Stimulated activated CD8-positive, alpha-beta memory T cell treated with anti-CD3 and anti-CD28 coated beads, Interleukin-2, amount 100 ng/mL, for 1 hour (primary cell): ENCODE measurements at places on chromosomes 4 and X.

DNA sequence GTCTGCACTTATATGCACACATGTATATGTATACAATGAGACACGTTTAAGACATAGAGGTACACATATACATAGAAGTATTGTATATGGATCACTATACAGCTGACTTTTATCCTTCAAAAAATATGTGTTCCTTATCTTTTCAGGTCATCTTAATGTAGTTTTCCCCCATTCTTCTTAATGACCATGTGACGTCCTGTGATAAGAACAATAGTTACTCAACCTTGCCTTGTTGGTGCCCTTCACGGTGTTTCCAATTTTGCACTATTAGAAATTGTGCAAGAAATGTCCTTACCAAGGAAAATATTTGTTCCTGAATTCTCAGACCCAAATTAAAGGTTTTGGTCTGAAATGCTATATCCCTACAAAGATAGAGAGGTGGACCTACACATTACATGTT, 1.0 kb upstream of the PPBP start:
- DNase-seq = no peak

DNA sequence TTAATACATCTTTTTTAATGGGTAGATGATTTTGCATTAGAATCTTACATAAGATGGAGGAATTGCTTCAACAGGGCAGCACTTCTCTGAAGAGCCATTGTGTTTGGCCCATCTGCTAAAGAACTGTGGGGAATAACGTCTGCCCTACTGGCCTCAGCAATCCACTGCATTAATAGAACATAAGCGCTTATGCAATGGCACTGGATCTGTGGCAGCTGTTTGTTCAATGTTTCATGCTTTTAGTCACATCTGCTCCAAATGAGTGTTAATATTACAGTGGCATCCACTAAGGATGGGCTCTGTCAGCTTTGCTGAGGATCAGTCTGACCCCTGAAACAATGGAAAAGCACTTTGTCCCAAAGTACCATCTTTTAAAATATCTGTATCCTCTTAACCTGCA, 279.0 kb upstream of the GK2 start:
- DNase-seq = no peak

GRCh38 chr4:12118651-12119213, 690.0 kb upstream of the HS3ST1 start:
- no peak for DNase-seq

GRCh38 chr4:73664470-73664869, 44.2 kb upstream of the RASSF6 start:
- no peak for DNase-seq
